ENCODE measurements at places on chromosomes 7 and 10. TPM values are rescaled to one million over a fixed set of nuclear protein-coding genes. Genes with fewer than 3 reads are reported as not detected.

The FAM25A gene
- total RNA-seq: not detected

The VAX1 gene
- total RNA-seq: 1.7 TPM

The STEAP1B gene
- total RNA-seq: not detected

The PAPSS2 gene
- total RNA-seq: 22.1 TPM

The CCDC3 gene
- total RNA-seq: 0.94 TPM

The ASB10 gene
- not detected for total RNA-seq

The WEE2 gene
- total RNA-seq: not detected

The GRM8 gene
- total RNA-seq: not detected

The MMS19 gene
- total RNA-seq: 43.4 TPM

The ZNF365 gene
- 0.92 TPM for total RNA-seq

The C7orf57 gene
- 0.24 TPM for total RNA-seq

The CACNB2 gene
- not detected for total RNA-seq

The PKD2L1 gene
- total RNA-seq: 0.07 TPM

The FOXK1 gene
- 11.3 TPM for total RNA-seq

The KCP gene
- 0.18 TPM for total RNA-seq

All from A549 treated with RU486 at 1 μM for 4 hours (cell line).